ENCODE measurements at places on chromosomes 2 and 18. TPM values are rescaled to one million over a fixed set of nuclear protein-coding genes. Genes with fewer than 3 reads are reported as not detected.

DNA sequence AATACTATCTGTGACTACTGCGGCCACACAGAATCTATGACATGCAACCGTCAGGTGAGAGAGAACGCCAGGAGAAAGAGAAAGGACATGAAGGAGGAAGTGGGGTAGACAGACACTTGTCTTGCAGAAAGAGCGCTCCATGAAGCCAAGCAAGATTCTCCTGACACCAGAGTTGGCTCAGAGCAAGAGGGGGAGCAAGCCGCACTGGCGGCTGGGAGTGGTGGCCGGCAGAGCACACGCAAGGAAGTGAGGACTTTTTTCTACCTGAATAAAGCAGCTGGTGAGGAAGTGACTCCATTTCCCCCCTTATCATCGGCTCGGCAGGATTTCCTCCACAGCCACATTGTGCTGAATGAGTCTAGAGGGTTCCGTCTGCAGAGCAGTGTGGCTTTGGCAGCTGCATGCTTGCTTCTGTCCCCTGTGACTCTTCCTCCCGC lies 181.6 kb downstream of the BCL2 start:
- no peak for DNase-seq

DNA sequence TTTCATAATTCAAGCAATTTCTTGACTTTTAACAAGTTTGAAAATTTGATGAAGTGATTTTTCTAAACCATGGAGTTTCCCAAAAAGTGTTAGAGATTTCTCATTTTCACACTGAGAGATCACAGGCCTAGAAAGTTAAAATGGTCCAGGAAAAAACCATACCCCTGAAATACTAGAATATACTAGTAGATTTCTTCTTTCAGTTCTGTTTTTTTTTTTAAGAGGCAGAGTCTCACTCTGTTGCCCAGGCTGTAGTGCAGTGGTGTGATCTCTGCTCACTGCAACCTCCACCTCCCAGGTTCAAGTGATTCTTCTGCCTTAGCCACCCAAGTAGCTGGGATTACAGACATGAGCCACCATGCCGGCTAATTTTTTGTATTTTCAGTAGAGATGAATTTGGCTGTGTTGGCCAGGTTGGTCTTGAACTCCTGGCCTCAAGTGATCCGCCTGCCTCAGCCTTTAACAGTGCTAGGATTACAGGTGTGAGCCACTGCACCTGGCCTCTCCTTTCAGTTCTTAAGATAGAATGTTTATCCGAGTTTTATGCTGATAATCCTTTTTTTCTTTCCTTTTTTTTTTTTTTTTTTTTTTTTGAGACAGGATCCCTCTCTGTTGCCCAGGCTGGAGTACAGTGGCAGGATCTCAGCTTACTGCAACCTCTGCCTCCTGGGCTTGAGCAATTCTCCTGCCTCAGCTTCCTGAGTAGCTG lies 14.4 kb downstream of the MTHFD2 start:
- no peak for DNase-seq

GRCh38 chr2:99451280-99451679 lies 38.5 kb downstream of the REV1 start:
- DNase-seq, result no peak

DNA sequence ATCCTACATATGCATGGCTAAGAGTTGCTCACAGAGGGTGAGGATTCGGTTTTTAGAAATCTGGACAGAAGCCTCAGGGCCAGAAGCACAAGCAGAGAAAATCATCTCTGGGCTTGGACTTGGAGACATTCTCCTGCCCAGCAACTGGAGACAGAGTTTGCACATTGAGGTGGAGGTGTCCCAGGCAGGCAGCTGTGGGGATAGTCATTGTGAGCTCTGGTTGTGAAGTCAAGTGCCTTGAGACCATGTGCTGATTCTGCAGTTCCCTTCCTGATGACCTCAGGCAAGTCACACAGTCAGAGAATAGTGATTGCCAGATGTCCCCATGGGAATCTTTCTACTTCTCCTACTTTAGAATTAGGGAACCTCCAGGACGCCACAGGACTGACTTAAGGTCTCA lies 108.4 kb upstream of the LDAH start:
- no peak for DNase-seq

- DNase-seq, result no peak
Measured at GRCh38 chr2:208937521-208937920, 486.3 kb upstream of the MAP2 start.

DNA sequence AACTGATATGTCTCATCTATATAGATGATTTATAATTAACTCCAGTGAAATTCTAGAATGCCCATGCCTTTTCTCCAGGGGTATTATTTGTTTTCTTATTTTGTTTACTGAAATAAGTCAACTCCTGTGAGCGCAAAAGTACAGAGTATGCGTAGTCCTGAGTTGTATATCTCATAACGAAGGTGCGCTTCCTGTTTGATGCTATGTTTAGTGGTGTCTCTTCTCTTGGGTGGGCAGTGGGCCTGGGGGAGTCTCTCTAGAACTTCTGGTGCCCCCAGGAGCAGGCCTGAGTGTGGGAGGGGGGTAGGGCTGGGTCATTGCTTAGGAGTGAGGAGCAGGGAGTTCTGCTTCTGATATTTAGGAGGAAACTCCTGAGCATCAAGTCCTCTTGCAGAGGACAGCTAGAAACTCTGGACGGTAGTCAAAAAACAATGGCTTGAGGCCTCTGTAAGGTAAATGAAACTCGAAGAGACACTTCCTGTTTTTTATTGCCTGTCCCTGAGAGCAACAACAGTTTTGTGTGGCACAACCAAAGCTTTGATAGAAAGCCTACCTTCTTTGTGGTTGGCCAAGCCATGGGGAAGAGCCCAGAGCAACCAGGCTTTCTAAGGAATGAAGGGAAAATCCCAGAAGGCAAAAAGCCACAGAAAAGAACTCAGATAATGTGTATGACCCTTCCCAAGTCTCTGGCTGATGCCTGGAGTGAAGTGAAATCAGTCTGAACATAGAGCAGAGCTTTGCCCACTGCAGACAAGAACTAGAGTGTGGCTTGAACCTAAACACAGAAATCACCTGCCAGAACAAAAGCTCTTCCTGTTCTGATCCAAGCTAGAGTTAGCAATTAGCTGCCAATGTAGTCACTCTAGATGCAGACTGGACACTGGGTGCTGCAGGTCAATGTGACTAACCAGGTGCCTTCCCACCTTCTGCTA lies 8.5 kb upstream of the SP140L start:
- no peak for DNase-seq

DNA sequence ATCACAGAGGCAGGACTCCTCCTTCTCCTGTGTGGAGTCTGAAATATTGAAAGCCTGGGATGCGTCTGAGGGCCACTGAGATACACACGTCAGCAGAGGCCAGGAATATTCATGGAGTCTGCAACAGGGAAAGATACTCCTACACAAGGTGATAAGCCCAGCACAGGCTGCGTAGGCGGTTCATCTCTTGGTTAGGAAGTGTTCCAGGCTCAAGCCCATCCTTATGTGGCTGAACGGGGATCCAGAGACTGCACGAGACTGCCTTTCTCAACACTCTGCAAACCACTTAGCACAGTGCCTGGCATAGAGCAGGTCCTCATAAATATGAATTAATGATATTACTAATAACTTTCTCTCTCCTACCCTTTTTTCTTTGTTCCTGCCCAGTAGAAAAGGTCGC lies 29.2 kb upstream of the AGPS start:
- peak; percentile 92 for DNase-seq

Gene TMEM178A
- total RNA-seq, result 3.4 TPM

Gene HDAC4
- 67.5 TPM for total RNA-seq

Gene REG3A
- total RNA-seq, result not detected

Gene IGFBP2
- total RNA-seq, result 100 TPM

Measured in testis (tissue), 5 donors.